ENCODE measurements at places on chromosomes 6 and 20.

DNA sequence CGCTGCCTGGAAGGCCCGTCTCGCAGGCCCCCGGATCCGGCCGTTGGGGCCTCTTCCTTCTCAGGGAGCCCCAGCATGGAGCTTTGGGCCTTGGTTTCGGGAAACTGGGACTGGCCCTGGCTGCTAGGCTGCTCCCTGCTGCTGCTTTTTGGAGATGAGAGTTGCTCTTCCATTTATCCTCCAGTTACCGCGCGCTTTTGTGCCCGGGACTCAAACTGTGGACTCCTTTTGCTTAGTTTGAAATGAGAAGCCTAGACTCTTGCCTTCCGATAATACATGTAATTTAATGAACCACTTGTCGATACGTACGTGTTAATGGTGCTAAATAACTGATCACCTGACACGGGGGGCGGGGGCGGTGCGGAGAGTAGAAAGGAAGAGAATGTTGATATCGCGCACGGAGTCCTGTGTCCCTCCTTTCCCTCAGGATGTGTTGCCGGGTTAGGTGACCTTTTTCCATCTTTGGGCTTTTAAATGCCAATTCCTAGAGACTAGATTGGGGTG is 968 bp downstream of the PHF3 start:
- DNase-seq, result peak; percentile 17

DNA sequence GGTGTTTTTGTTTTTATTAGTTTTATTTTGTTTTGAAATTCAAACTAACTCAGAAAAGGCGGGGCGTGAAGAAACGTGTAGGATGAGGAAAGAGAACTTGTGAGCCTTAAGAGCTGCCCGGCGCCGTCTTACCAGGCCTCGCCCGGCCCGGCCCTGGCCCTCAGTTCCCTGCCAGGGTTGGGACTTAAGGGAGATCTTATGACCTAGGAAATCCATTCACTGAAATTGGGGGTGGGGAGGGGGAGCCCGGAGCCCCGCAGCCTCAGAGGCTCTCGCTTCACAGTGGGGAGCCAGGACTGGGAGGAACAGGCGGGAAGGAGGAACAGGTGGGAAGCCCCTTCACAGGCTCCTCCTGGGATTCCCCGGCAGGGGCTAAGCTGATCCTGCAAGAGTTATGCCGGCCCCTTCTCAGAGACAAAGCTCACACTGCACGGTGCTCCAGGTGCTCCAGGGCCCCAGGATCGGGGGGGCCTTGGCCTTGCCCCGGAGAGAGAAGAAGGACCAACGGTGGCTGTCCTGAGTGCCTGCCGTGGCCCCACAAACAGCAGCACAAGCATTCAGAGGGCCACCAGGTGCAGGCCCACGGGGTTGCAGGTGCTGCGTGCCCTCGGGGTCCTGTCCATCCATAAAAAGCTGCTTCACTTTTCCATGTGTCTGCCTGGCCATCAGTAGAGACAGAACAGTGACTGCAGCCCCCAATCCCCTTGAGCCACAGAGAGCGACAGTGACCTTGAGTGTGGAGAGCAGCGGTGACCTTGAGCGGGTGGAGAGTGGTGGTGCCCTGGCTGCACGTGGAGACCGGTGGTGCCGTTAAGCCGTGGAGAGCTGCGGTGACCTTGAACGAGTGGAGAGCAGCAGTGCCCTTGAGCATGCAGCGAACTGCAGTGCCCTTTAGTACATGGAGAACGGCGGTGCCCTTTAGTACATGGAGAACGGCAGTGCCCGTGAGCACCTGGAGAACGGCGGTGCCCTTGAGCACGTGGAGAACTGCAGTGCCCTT is 152.7 kb downstream of the DLL1 start:
- DNase-seq, result no peak

GRCh38 chr6:72559067-72559466 is 62.8 kb upstream of the KCNQ5 start:
- DNase-seq, result no peak

DNA sequence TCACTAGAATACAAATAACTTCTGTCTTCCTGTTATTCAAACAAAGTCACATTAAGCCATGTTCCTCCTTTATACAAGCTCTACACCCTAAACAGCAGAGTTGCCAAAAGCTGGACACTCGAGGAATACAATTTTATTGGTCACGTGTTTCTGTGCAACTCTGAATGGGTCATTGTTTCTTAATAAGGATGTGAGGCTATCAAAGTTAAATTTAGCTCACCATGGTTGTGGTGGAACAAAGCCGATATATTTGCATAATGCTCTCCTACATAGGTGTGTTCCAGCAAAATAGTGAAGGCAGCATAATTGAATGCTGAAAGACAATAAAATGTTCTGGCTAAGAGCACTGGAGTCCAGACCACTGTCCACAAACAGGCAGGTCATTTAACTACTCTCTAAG is 36.9 kb upstream of the CD2AP start:
- DNase-seq, result no peak

DNA sequence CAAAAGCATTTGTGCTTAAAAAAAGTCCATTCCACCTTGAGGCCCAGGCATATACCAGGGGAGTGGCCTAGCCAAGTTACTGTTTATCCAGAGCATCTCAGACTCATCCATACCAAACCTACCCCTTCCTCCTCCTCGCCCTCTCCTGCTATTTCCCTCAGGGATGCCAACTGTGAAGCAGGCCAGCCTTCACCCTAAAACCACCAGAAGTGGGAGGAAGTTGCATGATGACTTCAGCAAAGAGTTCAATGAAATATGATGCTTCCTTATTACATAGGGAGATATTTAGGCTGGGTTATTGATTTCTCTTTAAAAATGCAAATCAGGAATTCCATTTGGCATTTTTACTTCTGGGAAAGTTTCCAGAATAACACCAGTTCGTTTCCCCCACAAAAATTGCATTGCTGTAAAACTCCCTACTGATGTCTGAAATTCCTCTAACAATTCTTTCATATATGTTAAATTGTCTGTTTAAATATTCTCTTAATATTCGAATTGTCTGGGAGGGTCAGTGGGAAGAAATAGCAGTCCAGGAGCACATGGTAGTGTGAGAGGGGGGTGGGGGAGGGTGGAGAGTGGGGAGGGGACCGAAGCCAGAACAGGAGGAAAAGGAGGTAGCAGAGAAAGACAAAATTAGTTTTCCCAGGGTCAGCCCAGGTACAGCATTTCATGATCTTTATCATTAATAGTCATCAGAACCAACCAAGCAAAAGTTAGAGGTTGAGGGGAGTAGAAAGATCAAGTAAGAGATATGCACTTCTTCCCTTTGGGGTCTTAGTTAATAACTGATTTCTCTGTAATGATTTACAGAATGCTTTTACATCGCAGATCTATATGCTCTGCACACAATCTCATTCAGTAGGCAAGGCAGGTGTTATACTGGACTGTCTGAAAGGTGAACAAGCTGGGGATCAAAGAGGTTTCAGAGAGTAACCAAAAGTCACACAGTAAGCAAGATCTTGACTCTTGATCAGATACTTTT is 1.7 kb upstream of the TCP11 start:
- no peak for DNase-seq

GRCh38 chr6:145031962-145032361 is 703.4 kb downstream of the EPM2A start:
- DNase-seq, result no peak

- no peak for DNase-seq
Observed at GRCh38 chr6:154001494-154002285, 37.4 kb upstream of the OPRM1 start.

GRCh38 chr6:87671555-87672029 is 30.4 kb downstream of the AKIRIN2 start:
- DNase-seq, result no peak

Data from thoracic aorta (tissue), 2 donors.